ENCODE measurements at places on chromosomes 12 and 14.

DNA sequence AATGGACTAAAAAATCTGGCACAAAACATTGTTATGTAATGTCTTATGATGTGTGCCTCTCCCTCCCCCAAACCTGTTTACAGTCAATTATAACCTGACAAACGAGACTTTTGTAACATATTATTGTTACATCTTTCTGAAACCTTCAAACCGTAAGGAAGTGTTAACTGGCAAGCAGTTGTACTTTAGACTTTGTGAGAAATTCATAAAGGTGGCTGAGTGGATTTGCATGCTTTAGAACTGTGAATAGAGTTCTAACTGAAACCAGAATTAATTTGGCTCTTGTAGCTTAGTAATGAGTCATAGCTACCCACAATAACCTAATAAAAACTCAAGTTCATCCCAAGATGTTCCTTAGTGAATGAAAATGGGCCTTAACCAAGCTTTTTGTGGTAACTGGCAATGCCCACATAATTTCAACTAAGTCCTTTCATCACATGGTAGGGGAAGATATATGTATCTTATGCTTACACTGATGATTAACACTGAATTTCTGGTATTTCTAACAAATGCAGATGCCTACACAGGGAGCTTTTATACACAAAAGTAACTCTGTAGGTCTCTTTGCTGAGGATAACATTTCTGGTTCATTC, 29.7 kb downstream of the RAD9B start:
- no peak for DNase-seq

DNA sequence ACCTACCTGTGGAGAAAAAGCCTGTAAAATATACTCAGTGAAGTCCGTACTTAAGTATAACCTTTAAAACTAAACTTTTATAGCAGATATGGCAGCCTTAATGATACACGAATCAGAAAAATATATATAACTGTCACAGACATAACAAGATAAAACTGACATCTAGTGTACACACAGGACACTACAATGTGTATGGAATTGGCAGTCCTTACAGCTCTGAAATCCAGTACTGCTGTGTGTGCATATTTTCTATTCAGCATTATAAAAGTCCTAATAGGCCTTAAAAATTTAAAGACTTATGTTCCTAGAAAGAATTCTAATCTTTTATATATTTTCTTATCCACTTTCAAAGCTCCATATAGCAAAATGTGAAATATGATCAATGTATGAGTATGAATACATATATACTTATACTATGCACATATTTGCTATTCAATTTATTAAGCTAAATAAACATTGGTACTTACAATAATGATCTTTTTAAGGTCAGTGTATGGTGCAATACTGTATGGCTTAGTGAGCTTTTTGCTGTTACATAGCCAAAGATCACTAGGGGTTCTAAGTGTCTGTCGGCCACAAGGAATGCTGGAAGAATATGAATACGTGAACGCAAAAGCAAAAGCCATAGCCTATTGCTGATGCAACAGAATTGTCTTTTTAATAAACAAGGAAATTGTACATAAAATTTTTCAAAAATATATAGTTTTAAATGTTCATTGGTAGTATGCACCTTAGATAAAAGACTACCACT, 69.2 kb downstream of the C2CD5 start:
- no peak for DNase-seq

DNA sequence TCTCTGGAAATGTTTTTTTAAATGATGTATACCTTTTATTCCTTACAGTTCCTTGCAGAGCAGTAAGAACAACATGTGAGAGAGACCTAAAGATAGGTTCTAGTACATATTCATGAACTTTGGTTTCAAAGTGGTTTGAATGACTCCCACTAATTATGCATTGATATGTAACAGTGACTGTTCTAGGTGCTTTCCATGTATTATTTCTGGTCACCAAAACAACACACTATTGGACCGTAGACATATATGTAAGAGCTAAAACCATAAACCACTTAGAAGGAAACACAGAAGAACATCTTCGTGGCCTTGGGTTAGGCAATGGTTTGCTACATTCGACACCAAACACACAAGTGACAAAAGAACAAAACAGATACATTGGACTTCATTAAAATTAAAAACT, 37.9 kb downstream of the SOX5 start:
- DNase-seq, result no peak

GRCh38 chr12:86170051-86170450, 86.1 kb downstream of the MGAT4C start:
- no peak for DNase-seq
